ENCODE measurements at places on chromosomes 3 and 15.

DNA sequence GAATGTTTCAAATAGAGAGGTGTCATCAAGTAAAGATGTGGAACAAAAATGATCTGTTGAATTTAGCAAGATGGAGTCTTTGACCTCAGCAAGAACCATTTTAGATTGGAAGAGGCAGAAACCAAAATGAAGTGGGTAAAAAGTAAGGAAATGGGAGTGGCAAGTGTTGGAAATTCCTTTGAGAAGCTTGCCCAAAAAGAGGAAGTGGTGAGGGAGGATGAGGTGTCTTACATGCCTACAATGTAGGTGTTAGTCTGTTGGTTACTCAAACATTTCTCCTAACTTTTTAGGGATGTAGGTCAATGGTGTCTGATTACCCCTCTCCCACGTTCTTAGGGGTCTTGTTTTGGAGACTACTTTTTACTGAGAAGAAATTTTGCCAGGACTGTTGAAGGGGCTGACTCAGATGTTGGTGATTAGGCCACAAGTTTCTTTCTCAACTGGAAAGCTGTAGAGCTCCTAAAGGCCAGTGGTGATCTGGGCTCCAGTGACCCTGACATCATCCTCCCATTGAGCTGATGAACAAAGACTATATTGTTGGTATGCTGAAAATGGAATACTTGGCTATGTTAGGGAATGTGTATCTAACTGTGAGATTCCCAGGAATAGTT, 5.1 kb downstream of the PPP2R3A start:
- no peak for DNase-seq

DNA sequence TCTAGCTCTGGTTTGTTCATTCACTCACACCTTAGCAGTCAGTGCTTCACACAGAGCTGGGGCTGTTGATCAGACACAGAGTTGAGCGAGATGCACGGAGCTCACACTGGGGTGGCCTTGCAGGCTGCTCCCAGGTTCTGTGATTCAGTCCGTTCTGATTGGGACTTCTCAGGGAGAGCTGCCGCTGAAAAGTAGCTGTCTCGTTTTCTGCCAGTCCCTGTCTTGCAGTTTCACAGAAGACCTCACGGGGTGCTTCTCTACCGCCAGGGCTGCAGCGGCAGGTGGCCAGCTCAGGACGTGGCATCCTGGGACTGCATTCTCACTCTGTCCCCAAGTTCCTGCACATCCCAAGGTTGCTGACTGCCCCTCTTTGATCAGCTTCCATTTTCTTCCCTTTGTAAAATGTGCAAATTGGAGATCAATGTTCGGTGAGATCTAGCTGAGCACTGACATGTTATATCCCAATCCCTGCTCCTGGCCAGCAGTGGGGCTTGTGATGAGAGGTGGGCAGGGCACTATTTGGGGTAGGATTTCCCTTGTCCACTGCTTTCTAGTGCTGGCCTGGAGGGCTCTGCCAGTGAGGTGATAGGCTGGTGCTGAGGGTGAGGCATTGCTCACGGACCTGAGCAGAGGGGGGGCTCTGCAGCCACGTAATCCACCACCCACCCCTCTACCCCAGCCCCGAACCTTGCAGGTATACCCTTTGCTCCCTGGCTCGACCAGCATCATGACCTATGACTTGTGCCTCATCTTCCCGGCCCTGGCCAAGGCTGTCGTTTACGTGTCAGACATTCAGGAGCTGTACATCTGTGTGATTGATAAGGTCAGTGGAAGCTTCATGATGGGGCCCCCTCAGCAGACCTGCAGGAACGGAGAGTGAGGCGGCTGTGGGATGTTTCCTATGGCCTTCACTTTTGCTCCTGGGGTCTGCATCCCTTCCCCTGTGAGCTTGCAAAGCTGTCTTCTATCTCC, 5.3 kb upstream of the TXNRD3 start:
- no peak for DNase-seq

GRCh38 chr3:31636049-31636448, 103.3 kb downstream of the STT3B start:
- DNase-seq: no peak

- DNase-seq: no peak
Measured at GRCh38 chr15:31343831-31344230, 17.2 kb downstream of the KLF13 start.

- DNase-seq: no peak
Measured at GRCh38 chr3:36175113-36175812, 205.0 kb upstream of the STAC start.

- no peak for DNase-seq
Measured at GRCh38 chr3:136984837-136985236, 27.1 kb downstream of the IL20RB start.

DNA sequence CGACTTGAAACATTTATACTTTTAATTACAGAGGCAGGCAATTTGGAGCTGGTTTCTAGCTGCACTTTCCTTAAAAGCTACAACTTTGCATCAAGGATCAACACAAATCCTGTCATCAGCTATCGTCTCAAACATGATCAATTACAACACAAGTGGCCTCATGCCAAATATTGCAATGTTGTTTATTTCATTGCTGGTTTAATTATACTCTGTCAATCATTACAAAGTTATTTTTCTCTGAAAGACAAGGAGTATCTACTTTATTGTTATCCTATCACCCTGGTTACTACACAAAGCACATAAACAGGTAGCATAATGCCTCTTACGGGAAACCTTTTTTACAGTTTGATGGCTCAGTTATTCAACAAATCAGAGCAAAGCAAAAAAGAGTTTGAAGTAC, 58.0 kb upstream of the FOXB1 start:
- DNase-seq: no peak

GRCh38 chr3:24160424-24161095, 215.5 kb downstream of the NR1D2 start:
- DNase-seq: no peak

- no peak for DNase-seq
Measured at GRCh38 chr3:30890907-30891306, 3.6 kb downstream of the GADL1 start.

DNA sequence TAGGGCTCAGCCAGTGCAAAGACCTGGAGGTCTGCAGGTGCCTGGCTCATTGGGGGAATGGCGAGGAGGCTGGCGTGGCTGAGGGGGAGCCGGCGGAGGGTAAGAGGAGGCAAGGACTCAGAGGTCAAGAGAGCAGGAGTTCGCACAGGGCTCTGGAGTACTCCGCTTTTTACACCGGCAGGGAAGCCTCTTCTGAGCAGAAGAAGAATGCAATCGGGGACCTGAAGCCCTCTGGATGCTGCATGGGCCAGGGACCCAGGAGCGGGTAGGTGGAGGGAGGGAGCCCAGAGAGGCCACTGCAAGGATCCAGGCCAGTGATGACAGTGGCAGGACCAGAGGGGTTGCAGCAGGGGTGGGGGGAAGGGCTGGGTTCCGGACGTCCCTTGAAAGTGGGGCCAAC, 70.4 kb upstream of the TAMM41 start:
- DNase-seq: no peak

DNA sequence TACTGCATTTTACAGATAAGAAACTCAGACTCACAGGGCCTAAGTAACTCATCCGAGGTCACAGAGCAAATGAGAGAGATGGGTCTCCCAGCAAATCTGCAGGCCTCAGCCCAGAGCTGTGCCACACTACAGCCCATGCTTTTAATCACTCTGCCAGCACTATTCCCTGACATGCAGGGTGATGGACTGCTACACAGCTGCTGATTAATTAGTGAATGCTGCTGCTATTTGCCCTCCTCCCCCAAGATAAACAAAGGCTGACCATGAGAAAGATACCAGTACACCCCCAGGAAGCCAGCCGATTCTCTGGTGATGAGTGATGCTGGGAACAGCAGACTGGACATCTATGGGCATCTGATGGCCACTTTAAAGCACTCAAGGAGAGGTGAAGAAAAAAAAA, 39.3 kb downstream of the RFTN1 start:
- DNase-seq: no peak

GRCh38 chr15:89362203-89363101, 27.8 kb upstream of the POLG start:
- DNase-seq: no peak

DNA sequence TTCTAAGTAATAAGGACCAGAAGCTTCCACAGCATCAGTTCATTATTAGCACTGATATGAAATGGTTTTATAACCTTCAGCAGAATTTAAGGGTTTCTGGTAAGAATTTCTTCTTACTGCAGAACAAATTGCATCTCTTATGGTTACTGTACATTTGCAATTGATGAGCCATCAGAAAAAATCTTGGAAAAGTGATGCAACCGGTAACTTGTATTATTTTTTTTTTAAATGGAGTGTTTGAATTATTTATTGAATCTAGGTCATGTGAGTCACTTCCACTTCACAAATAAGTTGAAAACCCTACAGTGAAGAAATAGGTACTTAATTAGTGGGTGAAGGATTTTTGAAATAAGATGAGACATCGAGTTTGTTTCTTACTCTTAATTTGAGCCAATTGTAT, 786.0 kb downstream of the TUSC7 start:
- DNase-seq: no peak

- no peak for DNase-seq
Measured at GRCh38 chr15:77864211-77865105, 213.1 kb downstream of the TBC1D2B start.

GRCh38 chr15:47987461-47987860, 133.3 kb upstream of the SLC24A5 start:
- no peak for DNase-seq

GRCh38 chr15:101440846-101441590, 48.5 kb downstream of the PCSK6 start:
- DNase-seq: no peak

GRCh38 chr3:152050903-152051302, 177.5 kb downstream of the SUCNR1 start:
- DNase-seq: no peak

GRCh38 chr3:127639173-127640041, 10.4 kb downstream of the PODXL2 start:
- no peak for DNase-seq

- no peak for DNase-seq
Measured at GRCh38 chr3:23668430-23668904, 137.3 kb upstream of the UBE2E1 start.

GRCh38 chr3:133986311-133986710, 43.4 kb downstream of the SLCO2A1 start:
- DNase-seq: no peak

DNA sequence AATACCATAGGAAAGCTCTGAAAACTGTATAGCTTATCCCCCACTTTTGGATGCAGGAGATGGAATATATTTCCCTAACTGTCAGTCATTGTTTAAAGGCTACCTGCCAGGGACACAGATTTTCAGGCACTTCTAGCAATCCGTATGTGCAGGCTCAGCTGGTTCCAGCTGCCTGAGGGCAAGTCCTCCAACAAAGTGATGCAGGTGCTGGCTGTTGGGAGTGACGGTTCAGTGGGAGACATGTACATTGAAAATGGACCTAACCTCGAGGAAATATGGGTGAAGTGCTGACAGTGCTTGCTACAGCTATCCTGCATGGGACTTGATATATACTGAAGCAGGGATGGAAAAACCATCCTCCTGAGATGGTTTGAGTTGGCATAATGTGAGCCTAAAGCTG, 153.1 kb upstream of the GAP43 start:
- no peak for DNase-seq

DNA sequence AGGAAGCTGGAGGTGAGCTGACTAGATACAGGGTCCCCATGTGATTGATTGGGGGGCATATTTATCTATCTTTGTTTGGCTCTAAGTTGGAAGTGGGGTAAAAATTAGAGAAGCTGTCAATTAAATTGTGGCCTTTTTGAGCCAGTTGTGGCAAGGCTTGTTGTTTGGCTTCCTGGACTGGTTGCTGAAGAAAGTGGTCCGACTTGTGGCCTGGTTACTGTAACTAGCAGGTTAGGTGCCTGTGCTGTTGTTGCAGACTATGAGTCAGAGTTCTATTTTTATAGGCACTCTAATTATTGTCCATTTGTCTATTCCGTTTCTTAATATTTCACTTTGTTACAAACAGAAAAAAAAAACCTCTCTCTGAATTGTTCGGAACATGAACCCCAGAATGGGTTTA, 129.1 kb upstream of the CNTN6 start:
- DNase-seq: no peak

- DNase-seq: no peak
Measured at GRCh38 chr3:148078658-148079057, 619.0 kb upstream of the AGTR1 start.

DNA sequence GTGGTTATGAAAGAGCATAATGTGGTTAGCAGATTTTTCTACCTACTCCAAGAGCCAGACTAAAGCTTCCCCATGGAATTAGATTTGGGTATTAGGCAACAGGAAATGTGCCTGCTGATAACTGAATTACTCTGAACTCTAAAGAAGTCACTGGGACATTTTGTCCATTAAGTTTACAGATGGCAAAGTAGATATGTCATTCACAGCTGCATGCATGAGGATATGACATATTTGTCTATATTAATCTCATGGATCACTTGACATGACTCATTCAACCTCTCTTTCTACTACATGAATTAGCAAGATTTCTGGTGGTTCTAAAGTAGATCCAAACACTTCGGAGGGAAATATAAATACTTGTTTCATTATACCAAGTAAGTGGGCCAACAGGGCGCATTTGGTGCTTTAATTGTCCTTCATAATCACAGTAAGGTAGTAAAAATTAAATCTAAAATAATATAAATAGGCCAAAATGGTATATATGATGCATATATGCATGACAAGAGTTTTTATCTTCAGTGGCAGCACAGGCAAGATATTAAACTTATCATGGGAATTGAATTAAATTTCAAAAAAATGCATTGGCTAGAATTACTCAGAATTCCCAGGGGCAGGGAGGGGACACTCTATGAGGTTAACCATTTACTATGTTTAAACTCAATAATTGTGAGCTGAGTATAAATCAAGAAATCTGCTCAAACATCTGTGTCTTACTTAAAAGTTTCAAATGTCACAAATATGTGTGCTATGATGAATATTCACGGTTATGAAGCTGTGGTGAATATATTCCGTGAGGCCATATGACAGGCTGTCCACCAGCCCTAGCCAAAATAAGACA, 365.3 kb upstream of the KCNMB2 start:
- no peak for DNase-seq

- no peak for DNase-seq
Measured at GRCh38 chr15:49901321-49901720, 217.7 kb downstream of the ATP8B4 start.

GRCh38 chr3:124730129-124730940, at the start of gene UMPS:
Gene UMPS (plus strand): TSS chr3:124730452. CDS start chr3:124730472, 20 bp downstream.
- DNase-seq: peak; percentile 88

DNA sequence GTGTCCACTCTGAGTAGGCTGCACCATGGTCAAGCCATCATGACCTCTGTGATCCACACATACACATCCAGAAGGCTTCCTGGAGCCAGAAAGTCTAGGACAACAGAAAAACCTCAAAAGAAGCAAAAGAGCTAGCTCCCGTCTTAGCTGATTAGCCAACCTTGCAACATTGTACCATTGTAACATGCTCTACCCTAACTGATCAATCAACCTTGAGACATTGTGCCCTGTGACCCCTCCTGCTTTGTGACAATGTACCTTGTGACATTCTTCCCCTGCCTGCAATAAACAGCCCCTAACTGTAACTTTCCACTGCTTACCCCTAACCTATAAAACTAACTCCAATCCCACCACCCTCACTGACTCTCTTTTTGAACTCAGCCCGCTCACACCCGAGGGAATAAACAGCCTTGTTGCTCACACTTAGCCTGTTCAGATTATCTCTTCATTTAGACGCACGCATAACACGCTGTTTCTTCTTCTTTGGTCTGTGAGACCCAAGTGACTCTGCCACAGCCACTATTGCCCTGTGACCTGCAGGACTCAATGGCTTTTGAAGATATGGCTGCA, 1104.6 kb downstream of the OTOL1 start:
- DNase-seq: no peak

All from activated CD4-positive, alpha-beta T cell treated with anti-CD3 and anti-CD28 coated beads for 4 hours (primary cell).